ENCODE measurements at places on chromosomes 4 and X.

GRCh38 chr4:130368668-130369067, 1272.7 kb downstream of the C4orf33 start:
- DNase-seq, result no peak

GRCh38 chrX:97854086-97854485, 970.4 kb downstream of the RPA4 start:
- no peak for DNase-seq

DNA sequence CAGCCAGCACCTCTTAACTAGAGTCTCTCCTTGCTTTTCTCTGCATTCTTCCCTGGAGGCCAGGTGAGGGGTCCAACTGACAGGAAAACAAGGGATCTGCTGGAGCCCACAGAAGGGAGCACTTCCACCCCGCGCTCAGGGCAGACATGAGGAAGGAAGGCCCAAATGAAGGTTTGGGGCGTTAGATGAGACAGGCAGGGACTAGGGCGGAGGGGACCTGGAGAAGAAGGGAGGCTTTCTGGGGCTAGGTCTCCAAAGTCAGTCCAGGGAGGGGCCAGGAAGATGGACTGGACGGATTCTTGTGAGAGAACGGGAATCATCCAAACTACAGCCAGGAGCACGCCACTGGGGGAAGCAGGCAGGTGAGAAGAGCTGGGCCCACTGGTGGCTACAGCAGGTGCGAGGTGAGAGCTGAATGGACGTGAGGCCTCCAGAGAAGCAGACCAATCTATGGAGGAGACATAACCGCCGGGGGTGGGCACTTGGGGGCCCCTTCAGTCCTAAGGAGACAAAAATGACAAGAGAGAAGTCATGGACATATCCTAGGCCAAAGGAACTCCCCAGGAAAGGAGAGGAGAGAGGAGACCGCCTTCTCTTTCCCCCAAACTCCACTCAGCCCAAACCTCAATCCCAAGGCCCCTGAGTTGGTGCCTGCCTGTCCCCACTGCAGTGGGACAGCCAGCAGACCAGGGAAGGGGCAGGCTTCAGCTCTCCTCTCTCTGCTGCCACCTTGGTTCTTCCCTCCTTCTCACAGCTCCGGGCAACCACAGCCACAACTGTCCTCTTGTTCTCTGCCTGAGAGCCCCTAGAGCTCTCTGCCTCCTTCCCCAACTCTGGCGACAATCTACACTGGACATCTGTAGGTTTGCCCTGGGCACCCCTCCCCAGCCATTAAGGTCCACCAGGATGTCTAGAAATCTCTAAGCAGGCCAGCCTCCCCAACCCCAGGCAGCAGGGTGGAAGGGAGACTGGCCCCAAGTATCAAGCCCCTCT, 7.0 kb downstream of the APLN start:
- no peak for DNase-seq

GRCh38 chr4:163673848-163674697, 179.6 kb downstream of the TMA16 start:
- no peak for DNase-seq

DNA sequence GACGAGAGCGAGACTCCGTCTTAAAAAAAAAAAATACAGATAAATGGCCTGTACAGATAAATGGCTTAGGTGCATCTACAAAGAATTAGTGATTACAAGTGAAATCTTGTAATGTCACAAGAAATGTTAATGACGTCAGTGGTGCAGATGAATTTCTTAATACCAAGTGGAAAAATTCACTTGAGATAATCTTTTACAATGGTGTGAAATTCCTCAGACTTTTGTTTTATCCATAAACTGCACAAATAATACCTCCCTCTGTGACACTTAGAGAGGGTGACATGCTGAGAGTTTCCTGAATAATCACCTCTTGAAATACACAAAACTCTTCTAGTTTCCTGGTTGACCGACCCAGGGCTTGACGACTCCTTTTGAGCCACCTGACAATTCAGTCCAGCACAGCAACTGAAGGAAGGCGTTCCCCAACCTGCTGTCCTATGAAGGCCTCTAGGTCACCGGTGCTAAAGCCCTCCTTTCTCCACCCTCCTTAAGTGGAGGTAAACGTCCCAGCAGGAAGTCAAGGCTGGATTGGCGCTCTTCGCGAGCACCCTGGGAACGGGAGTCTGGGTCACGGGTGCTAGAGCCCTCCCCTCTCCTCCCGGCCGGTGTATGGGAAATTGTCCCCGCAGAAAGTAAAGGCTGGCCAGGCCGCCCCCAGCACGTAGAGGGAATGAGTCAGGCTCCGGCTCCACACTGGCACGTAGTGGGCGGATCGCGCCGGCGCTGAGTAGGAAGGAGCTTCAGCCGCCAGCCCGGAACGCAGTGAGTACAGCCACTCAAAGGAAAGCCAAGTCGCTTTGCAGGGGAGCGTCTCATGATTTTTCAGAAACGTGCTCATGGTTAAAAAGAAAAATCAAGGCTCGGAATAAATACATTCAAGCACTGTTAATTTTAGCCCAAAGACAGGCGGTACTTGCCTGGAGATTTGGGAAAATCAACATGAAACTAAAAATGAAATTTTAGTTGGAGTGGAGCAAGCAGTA, at the start of gene TMEM144:
TSS of gene TMEM144 (plus strand) at position 662 of the 983 bp plus-strand sequence. CDS start 2,182 bp downstream, outside the sequence.
- DNase-seq, result peak; percentile 40

DNA sequence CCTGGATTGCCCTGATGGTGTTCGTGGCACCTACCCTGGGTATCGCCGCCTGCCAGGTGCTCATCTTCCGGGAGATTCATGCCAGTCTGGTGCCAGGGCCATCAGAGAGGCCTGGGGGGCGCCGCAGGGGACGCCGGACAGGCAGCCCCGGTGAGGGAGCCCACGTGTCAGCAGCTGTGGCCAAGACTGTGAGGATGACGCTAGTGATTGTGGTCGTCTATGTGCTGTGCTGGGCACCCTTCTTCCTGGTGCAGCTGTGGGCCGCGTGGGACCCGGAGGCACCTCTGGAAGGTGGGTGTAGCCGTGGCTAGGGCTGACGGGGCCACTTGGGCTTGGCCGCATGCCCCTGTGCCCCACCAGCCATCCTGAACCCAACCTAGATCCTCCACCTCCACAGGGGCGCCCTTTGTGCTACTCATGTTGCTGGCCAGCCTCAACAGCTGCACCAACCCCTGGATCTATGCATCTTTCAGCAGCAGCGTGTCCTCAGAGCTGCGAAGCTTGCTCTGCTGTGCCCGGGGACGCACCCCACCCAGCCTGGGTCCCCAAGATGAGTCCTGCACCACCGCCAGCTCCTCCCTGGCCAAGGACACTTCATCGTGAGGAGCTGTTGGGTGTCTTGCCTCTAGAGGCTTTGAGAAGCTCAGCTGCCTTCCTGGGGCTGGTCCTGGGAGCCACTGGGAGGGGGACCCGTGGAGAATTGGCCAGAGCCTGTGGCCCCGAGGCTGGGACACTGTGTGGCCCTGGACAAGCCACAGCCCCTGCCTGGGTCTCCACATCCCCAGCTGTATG, 1.8 kb downstream of the AVPR2 start:
- DNase-seq, result no peak

GRCh38 chrX:41728125-41728524, 4.1 kb downstream of the GPR82 start:
- no peak for DNase-seq

DNA sequence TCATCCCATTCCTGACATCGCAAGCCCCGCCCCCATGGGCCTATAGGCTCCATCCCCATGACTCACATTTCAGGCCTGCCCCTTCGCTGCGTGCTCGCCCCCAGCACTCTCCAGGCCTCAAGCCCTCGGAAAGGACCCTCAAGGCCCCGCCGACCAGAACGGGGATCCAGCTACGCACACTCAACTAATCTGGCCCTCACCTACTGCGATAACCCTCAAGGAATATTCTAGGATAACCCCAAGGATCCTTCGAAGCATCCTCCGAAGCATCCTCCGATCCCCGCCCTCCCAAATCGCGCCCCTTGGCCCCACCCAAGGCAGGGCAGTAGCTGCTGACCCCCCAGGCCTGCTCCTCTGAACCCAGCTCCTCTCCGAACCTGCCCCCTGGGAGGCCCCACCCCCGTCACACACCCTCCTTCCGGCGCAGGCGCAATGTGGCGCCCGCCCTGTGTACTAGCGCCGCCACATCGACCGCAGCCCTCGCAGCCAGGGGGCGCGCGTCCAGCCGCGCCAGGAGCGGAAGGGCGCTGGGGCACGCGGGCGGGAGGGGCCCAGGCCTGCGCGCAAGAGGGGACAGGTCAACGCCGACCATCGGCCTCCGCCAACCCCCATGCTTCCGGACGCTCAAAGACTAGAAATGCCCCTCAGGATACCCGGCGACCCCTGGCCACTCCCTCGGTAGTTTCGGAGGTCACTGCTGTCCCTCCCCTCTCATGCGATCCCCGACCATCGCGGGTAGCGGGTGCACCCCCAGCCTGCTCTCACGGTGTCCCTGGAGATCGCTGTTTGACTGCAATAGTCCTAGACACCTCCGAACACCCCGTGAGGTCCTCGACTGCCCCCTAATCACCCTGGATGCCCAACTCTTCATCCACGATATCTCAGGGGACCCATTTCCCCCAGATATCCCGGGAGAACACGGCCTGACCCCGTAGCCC, 6.4 kb upstream of the MAGIX start:
- DNase-seq, result peak; percentile 85

- DNase-seq, result no peak
These were observed 66.1 kb downstream of the NR3C2 start for GRCh38 chr4:148376151-148376550.
